Dermis microvascular lymphatic vessel endothelial cell (primary cell): ENCODE measurements at places on chromosomes 11 and 22.

DNA sequence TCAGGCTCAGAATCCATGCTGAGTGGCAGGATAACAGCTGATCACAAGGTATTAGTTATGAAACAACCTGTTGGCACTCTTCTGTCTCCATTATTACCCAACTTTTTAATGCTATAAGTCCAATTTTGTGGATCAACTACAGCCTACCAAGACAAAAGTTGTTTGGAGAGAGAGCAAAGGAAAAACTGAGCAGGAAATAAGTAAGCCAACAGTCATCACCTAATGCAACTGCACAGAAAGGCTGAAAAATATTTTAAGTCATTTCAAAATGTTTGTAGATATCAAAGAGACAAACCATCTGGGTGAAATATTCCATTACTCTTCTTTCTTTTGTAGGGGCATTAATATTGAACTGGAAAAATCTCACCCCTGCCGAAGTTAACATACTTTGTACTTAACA is 41.6 kb downstream of the FDX1 start:
- no peak for DNase-seq

GRCh38 chr11:76653674-76654284 is 16.8 kb downstream of the LRRC32 start:
- DNase-seq, result no peak

- DNase-seq, result no peak
Measured at GRCh38 chr11:117217141-117218084, 14.5 kb downstream of the PCSK7 start.

DNA sequence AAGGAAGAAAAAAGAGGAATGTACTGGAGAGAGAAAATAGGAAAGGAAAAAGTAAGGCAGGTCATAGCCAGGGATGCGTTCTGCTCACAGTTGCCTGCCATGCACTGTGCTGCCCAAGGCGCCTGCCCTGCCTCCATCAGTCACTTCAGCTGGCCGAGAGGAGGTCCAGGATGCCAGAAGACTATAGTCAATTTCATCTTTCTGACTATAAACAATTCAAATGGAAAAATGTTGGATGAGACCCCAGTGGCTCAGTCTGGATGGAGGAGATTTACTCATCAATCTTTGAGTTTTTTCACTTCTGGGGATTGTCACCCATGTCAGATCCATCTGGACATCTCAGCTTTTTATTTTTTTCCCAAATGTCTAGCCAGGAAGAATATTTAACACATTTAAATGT is 36.7 kb upstream of the CLMP start:
- DNase-seq, result no peak

DNA sequence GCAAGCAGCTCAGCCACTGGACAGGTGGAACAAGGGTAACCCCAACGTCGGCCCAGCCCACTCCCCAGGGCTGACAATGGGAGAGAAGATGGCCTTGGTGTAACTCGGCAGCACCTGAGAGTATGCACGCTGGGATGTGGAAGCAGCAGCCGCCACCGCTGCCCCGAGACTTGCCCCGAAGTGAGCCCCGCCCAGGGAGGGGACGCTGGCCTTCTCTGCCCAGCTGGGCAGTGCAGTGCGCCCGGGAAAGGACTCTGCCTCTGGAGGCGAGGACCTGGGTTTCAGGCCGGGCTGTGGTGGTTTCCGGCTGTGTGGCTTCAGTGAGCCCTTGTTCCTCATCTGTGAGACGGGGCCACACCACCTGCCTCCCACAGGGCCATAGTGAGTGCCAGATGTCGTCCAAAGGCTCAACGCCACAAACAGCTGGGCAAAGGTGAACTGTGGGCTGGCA is 8.6 kb upstream of the POLDIP3 start:
- DNase-seq, result no peak

DNA sequence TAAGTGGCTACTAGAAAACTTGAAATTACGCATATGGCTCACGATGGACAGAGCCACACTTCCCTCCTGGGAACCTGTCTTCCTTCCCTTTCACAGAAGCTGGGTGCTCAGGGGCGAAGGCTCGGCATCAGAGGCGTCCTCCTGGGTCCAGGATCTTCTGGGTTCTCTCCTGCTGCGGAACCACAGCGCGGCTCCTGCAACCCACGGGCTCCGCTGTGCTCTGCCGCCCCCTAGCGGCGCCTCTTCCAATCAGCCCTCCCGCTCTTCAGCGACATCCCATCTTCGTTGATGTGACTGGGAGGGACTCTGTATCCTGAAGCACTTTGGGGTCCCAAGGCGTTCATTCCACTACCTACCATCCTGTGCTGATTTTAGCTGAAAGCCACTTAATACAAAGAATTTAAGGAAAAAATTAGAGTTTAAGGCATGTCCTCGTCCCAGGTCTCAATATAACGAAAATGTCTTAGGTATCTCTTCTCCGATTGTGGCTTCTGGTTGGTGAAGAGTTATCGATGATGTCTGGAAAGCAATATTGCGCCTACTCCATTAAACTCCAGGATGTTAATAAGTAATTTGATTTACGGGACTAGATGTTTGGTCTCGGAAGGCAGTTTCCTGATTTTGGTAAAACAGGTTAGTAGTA is 14.8 kb upstream of the RPS3 start:
- DNase-seq, result peak; percentile 76

DNA sequence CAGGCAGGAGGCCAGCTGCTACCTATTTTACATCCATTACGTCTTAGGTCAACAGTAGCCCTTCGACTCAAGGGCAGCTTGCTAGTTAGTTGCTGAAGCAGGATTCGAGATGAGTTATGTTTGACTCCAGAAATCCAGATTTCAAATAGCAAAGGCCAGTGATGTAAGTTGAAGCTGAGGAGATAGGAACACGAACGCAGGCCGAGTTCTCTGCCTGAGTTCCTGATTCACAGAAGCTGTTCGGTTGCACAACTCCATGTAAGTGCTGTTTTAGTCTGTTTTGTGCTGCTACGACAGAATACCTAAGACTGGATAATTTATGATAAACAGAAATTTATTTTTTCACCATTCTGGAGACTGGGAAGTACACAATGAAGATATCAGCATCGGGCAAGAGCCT is 111.2 kb downstream of the SLC1A2 start:
- DNase-seq, result no peak

DNA sequence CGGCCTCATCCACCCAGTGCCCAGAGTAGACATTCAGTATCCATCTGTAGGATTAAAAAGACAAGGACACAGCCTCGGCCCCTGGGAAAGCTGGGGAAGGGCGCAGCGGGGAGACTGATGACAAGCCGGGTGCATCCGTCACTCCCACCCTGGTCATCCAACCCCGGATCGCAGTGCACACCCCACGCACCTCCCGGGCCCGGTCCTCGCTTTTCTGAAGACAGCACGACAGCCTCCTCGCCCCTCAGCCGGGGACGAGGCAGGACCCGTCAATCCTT is 1.1 kb downstream of the FCHSD2 start:
- DNase-seq, result peak; percentile 39

GRCh38 chr22:43153899-43154298 is 2.5 kb downstream of the TSPO start:
- no peak for DNase-seq
